ENCODE measurements at places on chromosomes 4 and X. TPM values are rescaled to one million over a fixed set of nuclear protein-coding genes. Genes with fewer than 3 reads are reported as not detected.

- DNase-seq, result no peak
Observed at GRCh38 chrX:57932266-57932665, 22.0 kb upstream of the ZXDA start.

DNA sequence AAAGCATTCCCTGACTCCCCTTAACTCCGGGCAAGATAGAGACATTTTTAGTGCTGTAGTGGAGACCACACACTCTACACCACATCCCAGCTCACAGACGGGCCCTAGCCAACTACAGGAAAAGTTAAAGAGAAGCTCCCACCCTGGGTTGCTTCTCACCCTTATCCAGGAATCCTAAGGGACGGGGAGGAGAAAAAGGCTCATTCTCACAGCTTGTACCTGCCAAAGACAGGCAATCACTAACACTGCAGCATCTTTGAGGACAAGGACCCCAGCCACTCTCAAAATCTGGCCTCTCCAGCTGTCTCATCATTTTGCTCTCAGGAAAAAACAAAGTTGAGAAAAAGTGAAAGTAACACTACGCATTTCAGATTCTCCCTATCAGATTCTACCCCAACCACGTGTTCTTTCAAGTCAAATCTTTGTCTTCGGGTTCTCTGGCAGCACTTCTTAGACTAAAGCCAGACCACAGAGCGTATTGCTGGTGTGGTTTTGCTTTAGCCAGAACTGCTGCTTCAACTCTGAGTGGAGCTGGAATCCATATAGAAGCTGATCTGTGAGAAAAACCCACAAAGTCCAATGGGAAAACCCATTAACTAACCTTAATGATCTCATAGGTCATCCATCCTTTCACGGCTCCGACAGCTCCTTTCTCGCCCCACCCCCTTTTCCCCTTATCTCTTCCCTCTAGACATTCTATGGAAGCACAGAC lies 605.9 kb upstream of the DIPK2B start:
- peak; percentile 32 for DNase-seq

- no peak for DNase-seq
Observed at GRCh38 chr4:16437836-16438235, 211.6 kb upstream of the TAPT1 start.

DNA sequence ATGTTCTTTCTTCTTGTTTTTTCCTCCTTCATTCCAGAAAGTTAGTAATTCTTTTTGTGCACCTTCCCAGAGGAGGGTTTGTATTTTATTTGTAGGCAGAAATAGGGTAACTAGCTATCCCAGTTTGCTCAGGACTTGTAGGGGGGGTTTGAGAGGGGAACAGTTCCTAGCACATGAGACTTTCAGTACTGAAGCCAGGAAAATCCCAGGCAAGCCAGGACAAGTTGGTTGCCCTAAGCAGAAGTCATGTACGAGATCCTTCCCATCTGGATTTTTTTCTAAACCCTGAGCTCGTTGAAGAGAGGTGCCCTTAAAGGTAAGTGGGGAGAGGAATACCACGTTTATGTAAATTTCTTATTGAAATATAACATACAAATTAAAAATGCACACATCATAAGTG lies 15.6 kb upstream of the TAB3 start:
- no peak for DNase-seq

Gene CTAG1A
- total RNA-seq, result not detected

- no peak for DNase-seq
Observed at GRCh38 chrX:114134465-114134864, 449.4 kb upstream of the HTR2C start.

DNA sequence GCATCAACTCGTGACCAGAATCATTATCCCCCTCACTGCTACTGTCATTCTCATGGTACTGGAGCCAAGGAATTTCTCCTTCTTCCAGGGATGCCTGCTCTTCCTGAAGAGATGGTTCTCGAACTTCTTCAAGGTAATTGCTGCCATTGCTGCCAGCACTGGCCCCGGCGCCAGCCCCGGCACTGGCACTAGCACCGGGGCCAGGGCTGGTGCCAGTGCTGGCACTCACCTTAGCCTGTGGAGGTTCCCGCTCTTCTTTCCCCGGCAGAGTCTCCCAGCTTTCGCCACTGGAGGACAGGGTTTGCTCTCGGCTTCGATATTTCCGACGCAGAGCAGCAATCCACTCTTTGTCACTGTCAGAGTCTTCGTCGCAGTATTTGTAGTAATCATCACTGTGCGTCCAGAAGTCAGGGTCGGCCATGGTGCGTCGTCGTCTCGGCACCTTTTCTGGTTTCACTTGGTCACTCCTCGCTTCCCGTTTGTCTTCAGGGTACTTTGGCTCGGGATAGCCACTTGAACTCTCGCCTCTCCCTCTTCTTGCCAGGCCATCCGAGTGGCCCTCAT lies 3.4 kb downstream of the PJA1 start:
- DNase-seq, result no peak

GRCh38 chr4:79588679-79589078 lies 180.7 kb upstream of the GK2 start:
- DNase-seq, result no peak

DNA sequence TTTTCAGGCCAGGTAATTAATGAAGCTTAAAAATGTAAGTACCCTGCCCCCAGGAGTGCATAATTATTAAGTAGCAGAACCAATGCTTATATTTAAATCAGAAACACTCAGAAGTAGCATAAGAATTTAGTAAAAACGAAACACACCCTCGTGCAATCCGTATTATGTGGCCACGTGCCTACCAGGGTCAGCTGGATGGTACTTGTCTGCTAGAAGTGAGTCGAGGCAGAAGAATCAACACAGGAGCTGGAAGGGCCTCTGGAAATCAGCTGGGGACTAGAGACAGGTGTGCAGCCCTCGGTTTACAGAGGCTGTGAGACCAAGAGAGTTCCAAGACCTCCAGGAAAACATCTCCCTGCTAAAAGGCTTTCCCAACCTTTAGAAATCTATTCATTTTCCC lies 559 bp upstream of the FAM47E start:
- no peak for DNase-seq

DNA sequence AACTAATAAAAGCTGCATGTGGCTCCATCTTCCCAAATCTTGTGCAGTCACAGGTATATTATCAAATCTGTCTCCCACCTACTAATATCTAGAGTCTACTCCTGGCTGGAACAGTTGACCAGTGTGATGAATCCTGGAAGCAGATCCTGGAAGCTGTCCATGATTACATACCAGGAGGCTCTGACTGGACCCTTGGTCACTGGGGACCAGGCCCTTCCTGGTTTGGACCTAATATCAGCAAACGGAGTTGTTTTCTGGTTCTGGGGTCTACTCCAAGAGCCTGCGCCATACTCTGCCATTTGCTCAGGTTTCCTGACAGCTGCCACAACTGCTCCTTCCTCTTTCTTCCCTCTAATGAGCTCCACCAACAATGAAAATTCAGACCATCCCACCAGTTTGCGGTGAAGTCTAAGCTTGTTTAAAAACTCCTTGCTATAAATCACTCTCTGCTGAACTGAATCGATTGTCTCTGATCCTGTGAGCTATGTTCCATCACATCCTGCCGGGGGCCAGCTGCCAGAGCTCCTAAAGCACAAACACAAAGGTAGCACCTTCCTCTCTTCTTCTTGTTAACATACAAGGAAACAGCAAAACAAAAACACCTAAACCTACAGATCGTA lies 114.2 kb downstream of the PALLD start:
- DNase-seq, result no peak

Gene MAOB
- total RNA-seq, result 0.14 TPM

GRCh38 chr4:62571494-62571893 lies 1371.4 kb downstream of the ADGRL3 start:
- no peak for DNase-seq

DNA sequence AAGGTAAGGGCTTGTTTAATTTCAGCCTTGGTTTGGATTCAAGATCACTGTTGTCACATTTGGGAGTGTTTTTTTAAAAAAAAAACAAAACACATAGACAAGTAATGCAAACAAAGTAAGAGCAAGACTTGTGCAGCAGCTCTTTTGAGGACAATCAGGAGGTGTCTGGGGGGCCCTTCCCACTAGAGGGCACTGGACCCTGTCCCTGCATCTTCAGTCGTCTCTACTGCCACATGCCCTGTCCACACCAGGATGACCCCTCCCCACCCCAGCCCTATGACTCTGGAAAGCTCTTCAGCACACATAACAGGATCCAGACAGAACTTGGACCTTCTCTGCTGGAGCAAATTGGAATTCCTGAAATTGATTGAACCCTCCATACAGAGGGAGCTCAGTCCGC lies 71.0 kb downstream of the USP46 start:
- no peak for DNase-seq

GRCh38 chrX:7280520-7280919 lies 132.6 kb upstream of the PUDP start:
- DNase-seq, result no peak

DNA sequence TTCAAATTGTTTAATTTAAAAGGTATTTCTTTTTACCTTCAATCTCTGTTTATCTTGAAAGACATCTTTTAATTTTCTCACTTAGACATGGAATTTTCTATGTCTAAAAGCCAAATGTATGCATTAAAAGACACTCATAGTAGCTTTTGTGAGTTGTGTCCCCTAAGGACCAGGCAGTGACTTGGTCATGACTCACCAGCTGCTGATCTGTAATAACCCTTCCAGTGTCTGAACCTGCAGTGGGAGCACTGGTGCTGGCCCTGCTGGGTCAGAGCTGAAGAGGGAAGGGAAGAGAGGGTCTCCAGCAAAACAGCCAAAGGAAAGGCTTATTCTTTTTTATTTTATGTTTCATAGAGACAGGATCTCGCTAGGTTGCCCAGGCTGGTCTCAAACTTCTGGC lies 31.1 kb upstream of the SH3D19 start:
- no peak for DNase-seq

DNA sequence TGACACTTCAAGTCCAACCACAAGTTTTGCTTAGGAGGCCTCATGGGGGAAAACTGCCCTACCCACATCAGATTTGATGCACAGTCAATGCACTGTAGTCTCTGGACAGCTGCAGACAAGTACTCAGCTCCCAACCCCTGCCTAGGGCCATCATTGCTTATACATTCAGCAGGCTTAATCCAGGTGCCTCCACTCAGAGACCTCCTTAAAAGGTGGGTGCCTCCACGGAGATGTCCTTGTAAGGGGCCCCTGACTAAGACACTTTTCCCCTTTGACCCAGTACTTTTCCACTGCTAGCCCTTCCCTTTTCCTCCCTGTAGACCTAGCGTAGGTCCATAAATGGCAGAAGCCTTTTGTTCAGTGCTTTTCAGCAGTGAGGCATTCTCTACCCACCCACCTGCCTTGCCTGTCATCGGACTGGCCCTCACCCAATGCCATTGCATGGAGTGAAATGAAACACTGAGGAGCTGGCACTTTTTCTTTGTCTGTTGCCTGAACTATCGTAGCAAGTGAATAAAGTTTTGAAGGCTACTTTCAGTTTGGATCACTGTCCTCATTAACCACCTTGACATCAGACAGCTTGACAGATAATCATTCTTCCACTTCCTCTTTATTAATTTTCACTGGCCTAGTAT lies 23.8 kb upstream of the PLK4 start:
- no peak for DNase-seq

Gene F8A3
- total RNA-seq, result not detected

- DNase-seq, result no peak
Observed at GRCh38 chrX:148771440-148771839, 271.0 kb downstream of the AFF2 start.

Gene COL4A5
- total RNA-seq, result 33.2 TPM

Gene TNIP2
- total RNA-seq, result 77.4 TPM

Gene POF1B
- not detected for total RNA-seq

GRCh38 chr4:13580036-13580435 lies 35.7 kb upstream of the NKX3-2 start:
- no peak for DNase-seq

Gene TCEAL6
- not detected for total RNA-seq

GRCh38 chr4:159305129-159305528 lies 202.2 kb downstream of the RAPGEF2 start:
- no peak for DNase-seq

GRCh38 chr4:186144198-186144945 lies 39.9 kb downstream of the FAM149A start:
- no peak for DNase-seq

Gene ATRX
- 35.3 TPM for total RNA-seq

DNA sequence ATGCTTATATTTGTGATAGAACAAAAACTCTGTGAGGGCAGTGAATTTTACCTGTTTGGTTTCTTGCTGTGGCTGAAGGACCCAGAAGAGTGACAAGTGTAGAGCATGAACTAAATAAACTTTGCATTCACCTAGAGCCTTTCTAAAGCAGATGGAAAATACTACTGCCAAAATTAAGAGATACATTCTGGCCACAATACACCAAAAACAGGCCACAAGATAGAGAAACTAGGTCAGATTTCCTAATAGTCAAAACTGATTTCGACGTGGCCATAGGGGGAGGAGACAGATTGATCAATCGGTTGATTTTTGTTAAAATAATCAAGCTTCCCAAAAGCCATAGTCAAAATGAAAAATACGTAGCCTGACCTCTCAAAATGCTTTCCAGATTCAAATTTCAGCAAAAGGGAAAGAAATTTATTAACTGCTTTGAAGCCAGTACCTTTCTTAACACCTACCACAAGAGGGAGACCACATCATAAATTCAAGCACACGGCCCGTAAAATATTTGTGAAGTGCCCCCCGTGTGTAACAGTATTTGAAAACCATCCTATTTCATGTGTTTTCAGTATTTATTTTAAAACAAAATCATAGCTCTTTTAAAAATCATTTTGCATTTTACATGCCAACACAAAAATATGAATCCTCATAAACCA lies 132.4 kb downstream of the CORIN start:
- DNase-seq, result no peak

Gene TLR1
- 0.98 TPM for total RNA-seq

Gene SSX4B
- not detected for total RNA-seq

DNA sequence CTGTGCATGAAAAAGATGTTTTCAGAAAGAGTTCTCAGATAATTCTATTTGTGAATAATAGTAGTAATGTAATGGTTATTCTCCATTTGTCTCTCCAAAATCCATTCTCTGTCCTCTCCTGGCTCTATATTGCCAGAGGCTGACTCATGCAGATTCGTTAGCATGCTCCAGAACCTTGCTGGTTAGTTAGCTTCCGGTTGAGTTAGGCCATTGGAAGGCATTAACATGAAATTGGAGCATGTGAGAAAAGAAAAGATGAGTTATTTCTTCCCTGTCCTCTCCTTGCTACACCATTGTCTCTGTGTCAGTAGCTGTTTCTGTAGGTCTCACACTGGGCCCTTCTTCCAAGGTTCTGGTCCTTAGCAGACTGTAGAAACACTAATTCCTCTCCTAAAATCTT lies 23.5 kb upstream of the PRDM8 start:
- DNase-seq, result no peak

Gene TMSB15C
- 2.9 TPM for total RNA-seq

Gene GYG2
- total RNA-seq, result 0.75 TPM

GRCh38 chr4:169252339-169253112 lies 18.2 kb downstream of the SH3RF1 start:
- DNase-seq, result no peak

DNA sequence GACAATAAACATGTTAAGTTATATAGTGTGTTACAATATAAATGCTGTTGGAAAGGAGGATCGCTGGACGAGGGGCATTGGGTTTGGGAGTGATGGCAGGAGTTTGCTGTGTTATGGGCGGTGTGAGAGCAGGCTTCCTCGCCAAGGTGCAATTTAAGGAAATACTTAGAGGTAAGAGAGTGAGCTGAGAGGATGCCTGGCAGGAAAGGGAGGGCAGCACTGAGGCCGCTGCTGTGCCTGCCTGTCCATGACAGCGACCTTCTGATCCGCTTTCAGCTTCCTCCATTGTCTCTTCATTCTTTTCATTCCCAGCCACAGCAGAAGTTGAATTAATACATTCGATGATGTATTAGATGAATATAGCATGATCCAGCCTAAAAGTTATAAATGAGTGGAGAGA lies 41.2 kb upstream of the TBC1D14 start:
- DNase-seq, result no peak

Data from epithelial cell of proximal tubule (primary cell).